Left cardiac atrium (tissue), 4 donors: ENCODE measurements at places on chromosomes 1 and 21. TPM values are rescaled to one million over a fixed set of nuclear protein-coding genes. Genes with fewer than 3 reads are reported as not detected.

- DNase-seq: no peak
Measured at GRCh38 chr21:19065164-19065563, 661.6 kb upstream of the TMPRSS15 start.

DNA sequence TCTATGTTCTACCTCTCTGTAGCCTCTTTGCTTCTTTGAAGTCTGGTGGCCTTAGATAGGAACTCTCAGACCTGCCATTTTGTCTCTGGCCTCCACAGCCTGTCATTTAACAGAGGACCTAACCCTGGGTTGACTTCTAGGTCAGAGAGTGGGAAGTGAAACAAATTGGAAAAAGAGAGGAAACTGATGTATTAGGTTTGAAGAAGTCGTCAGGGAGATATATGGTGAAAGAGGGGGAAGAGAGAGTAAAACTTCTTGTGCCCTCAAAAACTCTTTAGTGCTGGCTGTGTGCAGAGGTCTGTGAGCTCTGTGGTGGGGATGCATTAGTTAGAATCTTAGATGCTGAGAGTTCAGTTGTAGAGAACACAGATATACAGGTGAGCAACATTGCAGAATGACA lies 30.2 kb upstream of the CD1D start:
- DNase-seq: no peak

DNA sequence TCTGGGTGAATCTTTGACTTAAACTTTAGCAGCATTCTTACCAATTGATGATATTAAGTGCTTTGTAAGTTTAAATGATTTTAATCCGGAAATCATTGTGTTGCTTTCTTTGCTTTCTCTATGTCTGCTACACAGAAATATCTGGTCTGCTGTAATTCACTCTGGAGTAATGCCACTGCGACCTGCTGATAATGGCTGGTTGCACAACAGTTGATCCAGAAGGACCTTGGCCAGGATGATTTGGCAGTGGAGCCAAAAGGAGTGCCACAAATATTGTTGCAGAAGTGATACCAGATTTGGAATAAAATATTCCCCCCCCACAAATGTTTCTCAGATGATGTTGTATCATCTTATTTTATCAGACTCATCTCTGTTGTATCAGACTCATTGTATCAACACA lies 2063.9 kb downstream of the MRPL39 start:
- peak; percentile 17 for DNase-seq

DNA sequence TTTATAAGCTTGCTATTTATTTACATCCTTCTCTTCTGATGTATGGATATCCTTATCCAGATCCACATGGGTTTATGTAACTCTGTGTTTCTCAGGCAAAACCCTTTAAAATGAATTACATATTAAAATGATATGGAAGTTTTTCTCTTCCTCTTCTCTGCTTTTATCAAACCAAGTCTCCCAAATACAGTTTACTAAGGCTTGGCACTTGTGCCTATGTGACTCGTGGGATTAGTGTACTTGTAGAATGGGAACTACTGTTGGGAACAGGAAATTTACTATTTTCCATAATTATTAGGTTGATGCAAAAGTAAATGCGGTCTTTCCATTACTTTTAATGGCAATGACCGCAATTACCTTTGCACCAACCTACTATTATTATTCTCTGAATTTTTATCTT lies 14.8 kb downstream of the SIM2 start:
- no peak for DNase-seq

GRCh38 chr1:20446796-20447195 lies 39.2 kb downstream of the CAMK2N1 start:
- no peak for DNase-seq

- DNase-seq: no peak
Measured at GRCh38 chr1:212506666-212507065, 73.9 kb downstream of the NENF start.

DNA sequence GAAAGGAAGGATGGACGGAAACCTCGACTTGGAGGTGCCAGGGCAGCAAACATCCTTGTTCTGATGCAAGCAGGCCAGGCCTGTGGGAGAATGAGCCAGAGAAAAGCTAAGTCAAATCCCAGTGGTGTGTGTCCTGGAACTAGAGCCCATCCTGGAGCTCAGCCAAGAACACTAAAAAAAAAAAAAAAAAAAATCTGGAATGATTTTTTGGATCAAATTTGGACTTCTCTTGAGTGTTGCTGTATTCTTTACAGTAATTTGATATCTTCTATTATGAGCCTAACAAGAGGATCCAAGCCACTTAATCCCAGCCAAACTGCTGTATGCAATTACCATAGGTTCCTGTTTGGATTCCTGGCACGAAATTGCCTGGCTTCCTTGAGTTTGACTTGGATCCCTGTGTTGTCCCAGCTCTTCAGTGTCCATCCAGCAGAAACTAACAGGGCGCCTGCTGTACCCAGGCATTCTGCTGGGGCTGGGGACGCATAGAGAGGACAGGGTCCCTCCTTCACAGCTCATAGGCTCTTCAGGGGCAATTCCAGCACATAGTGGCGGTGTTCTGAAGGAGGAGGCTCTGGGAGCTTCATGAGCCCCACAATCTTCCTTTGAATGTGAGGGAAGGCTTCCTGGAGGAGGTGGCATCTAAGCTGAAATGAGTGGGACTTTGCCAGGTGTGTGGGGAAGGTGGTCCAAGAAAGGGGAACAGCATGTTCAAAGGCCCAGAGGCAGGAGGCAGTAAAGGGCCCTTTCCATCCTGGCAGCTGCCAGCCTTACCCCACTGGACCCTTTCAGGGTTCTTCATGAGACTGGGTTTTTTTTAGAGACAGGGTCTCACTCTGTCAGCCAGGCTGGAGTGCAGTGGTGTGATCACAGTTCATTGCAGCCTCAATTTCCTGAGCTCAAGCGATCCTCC lies 24.7 kb downstream of the EPHX1 start:
- DNase-seq: peak; percentile 74

The PEX19 gene
- total RNA-seq: 92.6 TPM

The PGLYRP3 gene
- total RNA-seq: not detected

The LAMC1 gene
- 126 TPM for total RNA-seq

The FAM229A gene
- total RNA-seq: 1.8 TPM

The RBM8A gene
- 99.2 TPM for total RNA-seq

The DENND2C gene
- total RNA-seq: 3.1 TPM
